Amygdala (tissue), 56 donors: ENCODE measurements at places on chromosomes 2 and 18.

DNA sequence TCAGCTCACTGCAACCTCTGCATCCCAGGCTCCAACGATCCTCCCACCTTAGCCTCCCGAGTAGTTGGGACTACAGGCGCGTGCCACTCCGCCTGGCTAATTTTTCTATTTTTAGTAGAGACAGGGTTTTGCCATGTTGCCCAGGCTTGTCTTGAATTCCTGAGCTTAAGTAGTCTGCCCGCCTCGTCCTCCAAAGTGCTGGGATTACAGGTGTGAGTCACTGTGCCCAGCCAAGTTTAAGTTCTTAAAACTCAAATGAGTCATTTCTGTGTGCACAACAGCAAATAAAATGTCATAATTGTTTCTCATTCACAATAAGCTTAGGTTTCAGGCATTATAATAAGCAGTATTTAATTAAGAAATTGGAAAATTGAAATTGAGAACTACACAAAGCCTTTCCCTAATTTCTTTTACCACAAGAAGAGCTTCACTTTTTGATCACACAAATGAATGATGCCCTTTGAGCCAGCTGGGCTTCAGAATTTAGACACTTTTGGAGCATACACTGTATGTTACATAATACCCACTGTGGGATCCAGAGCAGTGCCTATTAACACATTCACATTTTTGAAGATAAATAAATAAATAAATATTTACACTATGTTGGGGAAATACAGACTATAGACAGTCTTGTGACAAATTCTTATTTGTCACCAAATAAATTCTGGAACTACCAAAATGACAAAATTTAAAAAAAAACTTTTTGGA, 8.6 kb upstream of the ME2 start:
- DNase-seq = no peak

- DNase-seq = no peak
These were observed 465.4 kb downstream of the ZNF804A start for GRCh38 chr2:185063761-185064160.

DNA sequence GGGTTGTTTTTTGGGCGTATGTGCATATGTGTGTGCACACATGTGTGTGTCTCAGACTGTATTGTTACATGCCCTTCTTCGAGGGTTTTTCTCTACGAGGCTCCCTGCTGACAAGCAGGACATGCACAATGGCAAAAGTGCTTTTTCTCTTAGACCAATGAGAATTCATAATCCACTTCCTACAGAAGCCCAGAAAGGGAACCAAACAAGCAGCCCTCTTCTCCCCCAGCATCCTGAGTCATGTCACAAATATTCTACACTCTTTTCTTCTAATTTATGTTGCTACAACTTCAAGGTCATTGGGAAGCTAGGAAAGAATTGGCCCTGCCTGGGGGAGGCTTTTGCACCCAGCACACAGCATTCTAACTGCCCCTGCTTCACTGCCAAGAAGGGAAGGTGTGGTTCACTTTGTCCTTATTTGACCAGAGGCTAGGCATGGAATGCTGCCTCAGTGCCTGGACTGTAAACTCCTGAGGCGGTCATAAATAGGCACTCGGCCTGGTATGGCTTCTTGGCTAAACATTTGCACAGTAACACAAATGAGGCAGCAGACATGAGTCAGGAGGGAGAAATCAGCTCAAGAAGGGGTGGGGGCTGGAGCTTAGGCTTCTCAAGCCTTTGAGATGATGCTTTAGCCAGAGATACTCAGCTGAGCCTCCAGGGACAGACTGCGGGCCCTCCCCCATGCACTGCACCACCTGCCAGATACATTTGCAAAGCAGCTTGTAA, 92.7 kb upstream of the KLF7 start:
- no peak for DNase-seq

DNA sequence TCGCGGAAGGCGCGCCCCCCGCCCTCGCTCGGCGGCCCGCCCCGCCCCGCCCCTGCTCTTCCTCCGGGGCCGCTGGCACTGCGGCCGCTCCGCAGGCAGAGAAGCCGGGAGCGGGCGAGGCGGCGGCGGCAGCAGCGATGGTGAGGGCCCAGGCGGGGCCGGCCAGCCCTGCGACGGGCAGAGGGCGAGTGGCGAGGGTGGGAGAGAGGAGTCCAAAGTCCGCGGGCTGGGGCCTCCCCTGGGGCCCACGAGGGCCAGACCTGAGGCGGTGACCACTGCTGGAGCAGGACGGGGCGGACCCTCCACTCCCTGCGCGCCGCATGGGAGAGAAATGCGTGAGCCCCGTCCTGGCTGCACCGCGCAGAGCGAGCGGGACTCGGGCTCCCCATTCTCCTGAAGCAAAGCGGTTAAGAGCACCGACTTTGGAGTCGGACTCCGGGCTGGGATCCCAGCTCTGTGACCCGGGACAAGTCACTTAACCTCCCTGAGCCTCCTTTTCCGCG, at the start of gene VAMP5:
VAMP5 (plus strand) TSS at position 78 of the 503 bp plus-strand sequence; CDS start at position 138, 60 bp downstream.
- no peak for DNase-seq

GRCh38 chr2:208820014-208820688, 413.6 kb downstream of the PTH2R start:
- no peak for DNase-seq

DNA sequence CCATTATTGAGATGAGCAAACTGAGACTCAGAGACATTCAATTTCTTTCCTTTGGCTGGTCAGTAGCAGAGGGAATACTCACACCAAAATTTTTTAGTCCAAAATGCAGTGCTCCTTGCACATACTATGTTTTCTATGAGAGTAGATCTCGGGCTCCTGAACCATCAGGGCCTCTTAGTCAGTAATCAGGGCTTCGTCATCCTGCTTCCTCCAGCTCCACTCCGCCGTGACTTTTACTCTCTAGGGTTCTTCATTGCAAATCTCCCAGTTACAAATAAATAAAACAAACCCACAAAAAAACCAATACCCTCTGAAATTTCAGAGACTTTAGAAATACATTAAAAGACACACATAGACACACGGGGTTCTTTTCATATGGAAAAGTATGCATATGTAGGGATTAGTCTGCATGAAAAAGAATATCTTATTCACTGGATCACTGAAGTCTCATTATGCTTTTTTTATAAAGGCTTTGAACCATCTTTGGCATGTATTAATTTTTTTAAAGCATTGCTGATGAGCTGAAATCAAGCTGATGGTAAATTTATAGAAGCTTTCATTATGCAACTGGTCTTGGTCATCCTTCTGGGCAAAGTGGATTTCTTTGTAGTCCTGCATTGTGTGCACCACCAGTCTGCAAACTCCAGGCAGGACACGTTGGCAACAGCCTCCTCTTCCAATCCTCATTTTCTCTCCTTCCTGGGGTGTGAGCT, 235.0 kb downstream of the ICOS start:
- no peak for DNase-seq

DNA sequence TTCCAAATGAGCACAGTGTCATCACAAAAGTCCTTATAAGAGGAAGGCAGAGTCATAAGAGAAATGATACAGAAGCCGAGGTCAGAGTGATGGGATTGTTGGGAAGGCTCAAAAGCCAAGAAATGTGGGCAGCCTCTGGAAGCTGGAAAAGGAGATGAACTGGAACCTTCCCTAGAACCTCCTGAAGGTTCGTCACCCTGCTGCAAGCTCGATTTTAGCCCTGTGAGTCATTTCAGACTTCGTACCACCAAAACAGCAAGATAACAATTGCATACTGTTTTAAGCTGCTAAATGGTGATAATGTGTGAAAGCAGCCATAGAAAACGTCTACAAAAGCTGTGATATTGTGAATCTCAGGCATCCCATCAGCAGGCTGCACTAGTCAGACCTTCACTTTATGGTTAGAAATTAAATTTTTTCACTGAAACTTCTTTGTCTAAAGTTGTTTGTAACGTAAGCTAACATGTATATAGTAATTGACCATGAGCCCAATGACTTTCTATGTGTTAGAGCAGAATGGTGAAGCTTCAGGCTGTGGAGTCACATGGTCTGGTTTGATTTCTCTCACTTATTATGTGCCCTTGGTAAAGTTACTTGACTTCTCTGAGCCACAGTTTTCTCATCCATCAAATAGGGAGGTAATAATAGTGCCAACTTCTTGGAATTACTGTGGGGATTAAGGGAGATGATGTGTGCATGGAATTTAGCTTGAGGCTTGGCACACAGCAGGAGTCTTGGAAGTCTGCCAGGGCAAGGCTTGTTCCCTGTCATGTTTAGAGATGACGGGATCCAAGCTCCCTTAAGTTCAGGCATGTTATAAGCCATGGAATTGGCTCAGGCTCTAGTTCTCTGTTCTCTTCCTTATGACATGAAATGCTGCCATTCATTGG, 132.0 kb upstream of the CCDC195 start:
- DNase-seq = no peak

DNA sequence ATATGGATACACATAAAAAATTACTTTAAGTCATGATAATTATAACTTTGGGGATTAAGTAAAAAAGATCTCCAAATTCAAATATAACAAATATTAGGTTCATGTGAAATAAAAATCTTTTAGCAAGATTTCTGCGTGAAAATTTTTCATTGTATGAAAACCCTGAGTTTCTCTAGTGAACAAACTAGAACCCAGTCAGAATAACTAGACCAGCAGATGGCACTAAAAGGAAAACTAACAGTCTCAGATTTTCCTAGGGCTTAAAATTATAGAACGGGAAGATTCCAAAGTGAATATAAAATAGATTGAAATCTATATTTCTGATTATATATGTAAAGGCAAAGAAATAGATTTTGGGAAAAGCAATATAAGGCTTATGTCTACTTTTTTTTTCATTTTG, 43.3 kb downstream of the TMEM200C start:
- DNase-seq = no peak

- DNase-seq = no peak
These were observed 245.4 kb upstream of the MEIS1 start for GRCh38 chr2:66189553-66189952.

DNA sequence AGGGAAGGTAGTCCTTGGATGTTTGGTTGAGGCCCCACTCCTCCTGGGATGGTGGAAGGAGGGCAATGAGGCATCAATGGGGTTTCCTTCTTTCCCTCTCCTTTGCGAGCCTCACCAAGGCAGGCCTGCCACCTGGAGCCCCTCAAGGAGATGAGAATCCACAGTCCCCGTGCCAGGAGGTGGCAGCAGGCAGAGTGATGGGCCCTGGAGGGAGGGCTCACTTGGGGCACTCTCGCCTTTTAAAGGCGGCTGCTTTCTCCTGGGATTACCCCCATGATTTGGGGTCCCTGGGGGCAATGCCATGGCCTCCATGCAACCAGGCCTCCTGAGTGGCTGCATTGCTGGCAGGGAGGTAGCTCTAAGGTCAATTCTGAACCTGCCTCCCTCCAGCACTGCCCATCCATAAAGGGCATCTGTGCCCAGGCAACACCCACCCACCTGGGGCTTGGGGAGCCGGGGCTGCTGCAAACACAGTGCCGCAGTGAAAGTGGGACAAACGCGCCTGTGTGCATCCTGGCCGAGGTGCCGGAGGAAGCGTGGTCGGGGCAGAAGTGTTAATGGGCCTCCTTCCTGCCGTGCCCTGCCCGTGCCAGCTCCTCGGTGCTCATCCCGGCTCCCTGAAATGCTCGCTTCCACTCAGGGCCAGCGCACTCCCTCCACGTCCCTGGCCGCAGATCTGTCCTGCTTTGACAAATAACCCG, 55.9 kb downstream of the ZFP36L2 start:
- no peak for DNase-seq

- no peak for DNase-seq
These were observed 10.8 kb downstream of the MLPH start for GRCh38 chr2:237497838-237498186.

GRCh38 chr2:6970976-6971480, 53.8 kb downstream of the RNF144A start:
- DNase-seq = no peak

GRCh38 chr2:122328816-122329215, 573.4 kb downstream of the TSN start:
- no peak for DNase-seq

GRCh38 chr18:13220361-13220991, 1.9 kb downstream of the LDLRAD4 start:
- DNase-seq = no peak

DNA sequence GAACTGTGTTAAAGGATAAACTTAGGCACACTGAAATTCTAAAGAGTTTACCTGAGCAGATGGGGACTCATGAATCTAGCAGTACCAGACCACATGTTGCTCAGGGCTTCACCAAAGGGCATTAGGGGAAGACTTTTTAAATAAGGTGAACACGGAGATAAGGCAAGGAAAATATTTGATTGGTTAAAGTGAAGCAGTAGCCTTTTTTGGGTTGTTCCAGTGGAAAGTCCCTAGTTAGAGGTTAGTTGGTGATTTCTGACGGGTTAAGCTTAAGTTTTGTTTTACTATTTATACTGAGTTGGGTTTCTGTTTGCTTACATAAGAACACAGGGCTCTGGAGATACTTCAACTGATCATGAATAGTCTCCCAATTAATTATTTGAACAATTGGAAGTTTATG, 722.5 kb downstream of the SOCS6 start:
- DNase-seq = no peak
